ENCODE measurements at places on chromosomes 4 and X. TPM values are rescaled to one million over a fixed set of nuclear protein-coding genes. Genes with fewer than 3 reads are reported as not detected.

GRCh38 chr4:121227341-121227792 lies 63.2 kb upstream of the TNIP3 start:
- no peak for DNase-seq

DNA sequence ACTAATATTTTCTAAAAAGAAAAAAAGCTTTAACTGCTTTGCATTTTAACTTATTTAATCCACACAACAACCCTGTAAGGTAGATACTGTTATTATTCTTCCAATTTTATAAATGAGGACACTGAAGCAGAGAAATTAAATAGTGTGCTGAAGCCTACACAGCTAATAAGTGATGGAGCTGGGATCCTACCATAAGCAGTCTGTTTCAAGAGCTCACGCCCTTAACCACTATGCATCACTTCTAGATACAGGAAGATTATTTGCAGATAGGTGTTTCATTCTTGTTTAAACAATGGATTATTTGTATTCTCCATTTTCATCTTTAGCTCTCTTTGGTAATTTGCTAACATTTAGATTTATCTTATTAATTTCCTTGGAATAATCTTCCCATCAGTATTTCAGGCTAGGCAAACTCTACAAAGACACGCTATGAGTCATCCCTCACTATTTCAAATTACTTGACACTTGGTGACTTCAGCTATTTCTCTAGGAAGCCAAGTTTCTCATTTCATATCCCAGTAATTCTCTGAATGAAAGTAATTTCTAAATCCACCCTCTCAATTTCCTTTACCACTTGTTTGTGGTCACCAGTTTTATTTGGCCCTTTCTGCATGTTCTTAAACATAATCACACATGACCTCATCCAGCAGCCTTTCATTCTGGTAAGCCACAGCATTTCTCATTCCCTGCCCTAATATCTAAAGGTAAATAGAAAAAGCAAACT lies 67.3 kb downstream of the ASB9 start:
- DNase-seq, result no peak

- no peak for DNase-seq
These were observed 97.9 kb downstream of the MAB21L2 start for GRCh38 chr4:150679765-150680343.

GRCh38 chr4:152734699-152735050 lies 44.9 kb downstream of the TIGD4 start:
- no peak for DNase-seq

GRCh38 chr4:183181081-183181480 lies 82.0 kb downstream of the WWC2 start:
- DNase-seq, result no peak

DNA sequence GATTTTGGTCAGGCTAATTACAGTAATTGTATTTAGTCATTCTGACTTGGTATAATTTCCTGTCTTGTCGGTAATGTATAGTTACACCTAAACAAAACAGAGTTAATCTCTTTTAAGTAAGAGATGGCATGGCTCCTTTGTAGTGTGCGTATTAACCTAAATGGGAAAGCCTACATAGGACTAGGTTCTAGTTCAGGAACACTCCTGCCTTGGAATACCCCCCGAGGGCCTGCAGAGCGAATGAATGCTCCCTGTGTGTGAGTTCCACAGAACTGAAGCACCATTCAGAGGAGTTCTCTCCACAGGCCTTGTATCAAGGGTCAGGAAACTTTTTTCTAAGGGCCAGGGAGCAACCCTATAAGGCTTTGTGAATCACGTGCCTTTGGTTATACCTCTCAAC lies 44.9 kb upstream of the STIM2 start:
- no peak for DNase-seq

DNA sequence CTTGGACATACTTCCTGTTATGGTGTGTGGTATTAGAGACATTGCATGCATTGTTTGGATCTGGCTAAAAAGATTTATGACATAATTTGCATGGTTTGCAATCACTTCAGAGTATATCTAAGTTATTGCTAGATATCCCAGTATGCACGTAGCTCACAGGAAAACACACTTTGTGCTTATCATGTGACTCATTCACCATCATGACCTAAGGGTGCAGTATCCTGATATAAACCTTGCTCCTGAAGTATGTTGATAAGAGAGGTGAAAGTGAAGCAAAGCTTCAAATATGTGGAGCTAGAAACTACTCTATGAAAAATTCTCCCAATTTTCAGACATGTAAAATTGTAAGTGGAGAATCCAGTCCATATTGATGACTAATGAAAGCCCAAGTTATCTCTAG lies 46.9 kb upstream of the GRXCR1 start:
- DNase-seq, result no peak

- no peak for DNase-seq
These were observed 124.9 kb downstream of the KDM6A start for GRCh38 chrX:44997888-44998287.

- no peak for DNase-seq
These were observed 1947.6 kb upstream of the IGFBP7 start for GRCh38 chr4:59057804-59058203.

DNA sequence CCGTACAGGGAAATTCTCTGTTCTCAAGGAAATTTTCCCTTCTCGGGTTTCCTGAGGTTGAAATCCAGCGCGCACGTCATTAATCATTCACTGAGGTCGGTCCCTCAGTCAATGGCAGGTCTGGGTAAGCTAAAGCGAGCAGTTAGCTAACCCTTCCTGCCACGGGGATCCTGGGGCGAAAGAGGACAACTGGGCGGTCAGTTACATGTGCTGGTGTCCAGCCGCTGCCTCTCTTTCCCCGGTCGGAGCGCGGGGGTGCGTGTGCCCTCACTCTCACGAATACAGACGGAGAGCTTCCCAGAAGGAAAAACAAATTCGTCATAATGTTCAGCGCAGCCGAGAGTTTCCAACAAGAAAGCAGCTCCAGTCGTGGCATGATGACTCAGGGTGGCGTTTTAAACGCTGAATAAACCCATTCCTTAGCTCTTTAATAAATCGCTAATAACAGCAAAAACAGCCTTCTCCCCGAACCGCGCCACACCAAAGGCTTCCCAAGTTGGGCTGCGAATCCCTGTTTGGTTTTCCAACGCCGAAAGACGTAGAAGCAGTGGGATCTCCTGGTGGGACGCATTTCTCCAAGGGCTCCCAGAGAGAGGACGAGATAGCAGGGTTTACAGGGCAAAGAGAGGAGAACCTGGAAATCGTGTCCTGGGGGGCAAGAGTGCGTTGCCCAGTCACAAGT lies 752 bp upstream of the FGF5 start:
- no peak for DNase-seq

GRCh38 chr4:82756061-82756460 lies 42.5 kb downstream of the SCD5 start:
- DNase-seq, result no peak

DNA sequence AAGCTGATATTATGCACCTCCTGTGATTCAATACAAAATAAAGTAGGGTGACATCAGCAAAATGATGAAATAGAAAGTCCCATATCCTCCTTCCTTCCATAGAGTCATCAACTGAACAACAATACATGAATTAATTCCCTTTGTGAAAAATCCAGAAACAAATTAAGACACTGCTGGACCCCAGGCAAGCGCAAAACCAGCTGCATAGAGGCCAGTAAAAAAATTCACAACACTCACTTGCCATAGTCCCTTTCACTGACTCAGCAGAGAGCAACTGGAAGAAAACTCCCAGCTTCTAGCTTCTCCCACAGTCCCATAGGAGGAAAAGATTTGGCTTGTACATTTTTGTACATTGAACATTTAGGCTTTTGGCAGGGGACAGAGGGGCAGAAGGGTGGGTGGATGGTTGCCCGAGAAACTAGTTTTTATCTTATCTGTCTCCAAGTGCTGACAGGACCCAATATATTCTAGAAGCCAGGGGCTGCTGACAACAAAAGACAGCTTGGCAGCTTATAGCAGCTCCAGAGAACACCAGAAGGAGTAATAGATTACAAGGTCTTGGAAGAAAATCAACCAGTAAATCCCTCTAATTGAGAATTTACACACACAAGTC lies 124.6 kb downstream of the NDST3 start:
- no peak for DNase-seq

DNA sequence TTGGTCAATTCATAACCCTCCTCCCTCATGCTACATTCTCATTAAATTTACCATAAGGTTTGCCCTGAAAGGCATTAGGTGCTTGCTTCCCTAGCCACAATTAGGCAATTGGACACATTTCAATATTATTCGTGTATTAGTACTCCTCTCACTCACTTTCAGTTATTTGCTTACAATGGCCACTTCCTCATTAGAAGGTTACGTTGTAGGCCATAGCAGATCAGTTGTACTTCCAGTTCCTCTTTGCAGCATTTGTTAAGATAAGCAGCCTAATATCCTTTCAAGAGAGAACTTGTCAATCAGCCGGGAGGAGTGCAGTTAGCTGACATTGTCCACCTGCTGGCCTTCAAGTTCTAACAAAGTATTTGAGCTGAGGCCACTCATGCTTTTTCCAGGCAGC lies 1017.2 kb downstream of the PCDH7 start:
- DNase-seq, result no peak

DNA sequence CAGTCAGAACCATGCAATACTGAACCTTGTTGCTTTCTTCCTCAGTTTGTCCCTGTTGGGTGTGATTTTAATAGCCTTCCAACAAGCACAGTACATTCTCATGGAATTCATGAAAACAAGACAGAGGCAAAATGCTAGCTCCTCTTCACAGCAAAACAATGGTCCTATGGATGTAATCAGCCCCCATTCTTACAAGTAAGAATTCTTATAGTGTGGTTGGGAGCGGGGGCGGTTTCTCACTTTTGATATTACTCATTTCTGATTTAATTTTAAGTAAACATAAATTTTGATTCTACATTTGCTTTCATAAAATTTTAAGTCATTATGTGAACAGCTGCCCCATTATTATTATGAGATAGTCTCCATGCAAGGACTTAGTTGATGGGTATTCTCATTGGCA lies 80.8 kb upstream of the TLR2 start:
- DNase-seq, result no peak

DNA sequence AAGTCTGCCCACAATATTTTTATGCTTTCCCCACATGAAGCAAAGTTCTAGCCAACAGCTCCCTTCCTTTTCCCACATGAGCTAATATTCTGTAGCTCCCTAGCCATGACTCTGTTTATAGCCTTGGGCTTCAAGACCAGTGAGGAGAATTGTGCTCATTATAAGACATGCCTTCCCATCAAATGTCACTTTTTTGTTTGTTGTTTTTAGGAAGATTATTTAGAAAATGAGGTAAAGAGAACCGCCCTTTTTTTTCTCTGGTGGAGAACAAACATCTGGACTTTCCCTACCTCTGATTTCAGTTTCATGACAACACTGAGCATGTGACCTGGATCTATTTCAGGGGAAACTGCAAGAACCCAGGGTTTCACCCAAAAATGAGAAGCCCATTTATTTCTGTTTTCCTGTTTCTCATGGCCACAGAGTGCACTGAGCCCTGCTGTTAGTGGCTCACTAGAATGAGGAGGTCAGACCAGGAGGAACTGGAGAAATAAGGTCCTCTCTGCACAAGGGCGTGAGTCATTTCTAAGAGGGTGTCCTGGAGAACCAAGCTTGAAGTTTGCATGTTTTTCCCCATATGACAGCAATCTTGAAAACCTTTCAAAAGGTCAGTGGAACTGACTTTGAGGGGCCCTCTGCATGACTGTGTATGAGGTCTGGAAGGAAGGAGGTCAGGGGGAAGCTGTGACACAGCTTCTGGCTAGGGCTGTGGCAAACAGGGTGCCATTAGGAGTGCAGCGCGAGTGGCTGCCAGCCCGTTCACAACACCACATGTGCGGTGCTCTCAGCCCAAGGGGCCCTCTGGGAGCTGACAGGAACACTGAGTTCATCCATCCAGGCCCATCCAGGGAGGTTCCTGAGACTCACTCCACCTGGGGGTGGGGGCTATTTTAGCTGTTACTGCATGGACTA lies 55.2 kb downstream of the CHST7 start:
- no peak for DNase-seq

DNA sequence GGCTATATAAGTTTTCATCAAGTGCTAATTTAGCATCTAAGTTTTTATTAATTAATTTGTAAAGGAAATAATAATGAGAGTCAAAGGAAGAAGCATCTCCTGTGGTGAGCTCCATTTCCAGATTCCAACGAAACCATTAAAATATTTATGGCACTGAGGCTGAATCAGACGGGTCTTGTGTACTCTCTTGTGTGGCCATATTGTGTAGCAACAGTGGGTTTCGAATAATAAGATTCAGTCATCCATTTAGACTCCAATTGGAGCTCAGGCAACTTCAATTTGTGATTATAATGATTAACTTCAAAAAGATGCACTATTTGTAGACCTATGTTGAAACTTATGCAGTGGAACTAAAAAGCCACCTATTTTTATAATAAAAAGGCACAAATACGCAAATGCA lies 82.4 kb downstream of the SNCA start:
- no peak for DNase-seq

- DNase-seq, result no peak
These were observed 55.1 kb upstream of the F9 start for GRCh38 chrX:139475432-139475831.

DNA sequence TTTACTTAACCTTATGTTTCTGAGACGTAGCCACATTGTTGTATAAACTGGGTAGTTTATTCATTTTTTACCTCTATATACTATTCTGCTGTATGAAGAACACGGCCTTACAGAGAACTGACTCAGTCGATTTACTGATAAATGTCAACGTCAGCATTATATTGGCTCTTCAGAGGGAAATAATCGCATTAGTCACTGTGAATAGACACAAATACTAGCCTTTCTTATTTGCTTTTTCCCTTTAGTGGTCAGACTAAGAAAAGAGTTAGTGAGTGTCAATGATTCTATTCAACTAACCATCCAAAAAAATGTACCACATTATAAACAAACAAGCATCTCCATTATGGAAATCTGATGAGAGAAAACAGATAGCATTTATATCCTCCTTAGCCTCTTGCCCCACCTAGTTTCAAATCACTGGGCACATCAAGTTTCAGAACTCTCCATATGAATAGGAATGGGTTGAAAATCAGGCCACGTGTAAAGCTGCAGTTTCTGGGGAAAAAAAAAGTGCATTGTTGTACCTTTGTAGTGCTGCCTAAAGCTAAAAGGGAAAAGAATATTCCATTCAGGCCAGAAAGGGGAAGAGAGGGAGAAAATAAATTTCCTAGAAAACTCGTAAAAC lies 146.7 kb upstream of the VCX3A start:
- no peak for DNase-seq

DNA sequence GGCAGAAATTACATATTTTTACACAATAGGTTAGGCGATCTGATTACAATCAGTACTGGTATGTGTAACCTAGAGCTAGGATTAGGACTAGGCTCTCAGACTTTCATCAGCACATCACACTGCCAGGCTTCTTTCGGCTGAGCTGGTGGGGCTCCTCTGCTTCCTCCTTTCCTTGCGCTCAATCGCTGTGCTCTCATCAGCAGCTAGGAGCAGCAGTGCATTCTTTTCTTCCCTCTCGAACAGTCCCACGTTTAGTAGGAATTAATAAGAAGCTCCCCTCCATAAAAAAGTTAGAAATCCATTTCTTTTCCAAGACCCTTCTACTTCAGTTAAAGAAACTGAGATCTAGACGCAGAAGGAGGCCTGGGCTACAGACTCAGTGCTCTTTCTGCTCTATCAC lies 350.4 kb downstream of the SPRY1 start:
- no peak for DNase-seq

ATP2B3 gene
- total RNA-seq, result 0.83 TPM

MAGEB17 gene
- total RNA-seq, result not detected

ASB11 gene
- not detected for total RNA-seq

TSPAN7 gene
- total RNA-seq, result 11.8 TPM

SSX3 gene
- not detected for total RNA-seq

SPOCK3 gene
- total RNA-seq, result 2.7 TPM

GPR50 gene
- 0.25 TPM for total RNA-seq

All from mesothelial cell of epicardium (in vitro differentiated cells).